Central memory CD8-positive, alpha-beta T cell (primary cell): ENCODE measurements at places on chromosomes 6 and 20.
A peak's percentile ranks its signal among the peaks of the same experiment; 100 is the strongest.

DNA sequence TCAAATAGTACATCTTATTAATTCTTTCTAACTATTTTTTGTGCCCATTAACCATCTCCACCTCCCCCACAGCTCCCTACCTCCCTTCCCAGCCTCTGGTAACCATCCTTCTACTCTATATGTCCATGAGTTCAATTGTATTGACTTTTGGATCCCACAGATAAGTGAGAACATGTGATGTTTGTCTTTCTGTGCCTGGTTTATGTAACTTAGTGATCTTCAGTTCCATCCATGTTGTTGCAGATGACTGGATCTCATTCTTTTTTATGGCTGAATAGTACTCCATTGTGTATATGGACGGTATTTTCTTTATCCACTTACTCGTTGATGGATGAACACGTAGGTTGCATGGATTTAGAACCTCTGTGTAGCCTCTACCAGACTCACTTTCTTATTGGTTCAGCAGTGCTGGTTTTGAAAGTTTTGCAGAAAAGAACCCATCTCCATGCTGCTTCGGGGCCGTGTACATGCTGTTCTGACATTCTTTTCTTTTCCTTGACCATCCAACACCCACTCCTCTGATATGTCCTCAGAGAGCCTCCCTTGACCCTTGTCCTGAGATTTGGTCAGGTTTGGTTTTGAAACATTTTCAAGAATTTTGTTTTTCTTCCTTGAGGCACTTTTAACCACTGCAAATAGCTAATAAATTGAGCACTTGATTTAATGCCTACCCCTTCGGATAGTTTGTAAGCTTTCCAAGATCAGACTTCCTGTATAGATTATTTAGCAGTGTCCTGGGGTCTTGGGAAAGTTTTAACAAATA, 231.2 kb upstream of the ZFP64 start:
- no peak for DNase-seq

DNA sequence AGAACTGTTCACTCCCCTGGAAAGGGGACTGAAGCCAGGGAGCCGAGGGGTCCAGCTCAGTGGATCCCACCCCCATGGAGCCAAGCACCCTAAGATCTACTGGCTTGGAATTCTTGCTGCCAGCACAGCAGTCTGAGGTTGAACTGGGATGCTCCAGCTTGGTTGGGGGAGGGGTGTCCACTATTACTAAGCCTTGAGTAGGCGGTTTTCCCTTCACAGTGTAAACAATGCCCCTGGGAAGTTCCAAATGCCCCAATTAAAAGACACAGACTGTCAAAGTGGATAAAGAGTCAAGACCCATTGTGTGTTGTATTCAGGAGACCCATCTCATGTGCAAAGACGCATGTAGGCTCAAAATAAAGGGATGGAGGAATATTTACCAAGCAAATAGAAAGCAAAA, 150.2 kb downstream of the LPA start:
- no peak for DNase-seq

GRCh38 chr6:96197241-96197640, 181.5 kb downstream of the FUT9 start:
- no peak for DNase-seq

- no peak for DNase-seq
Measured at GRCh38 chr20:12061466-12061865, 143.8 kb downstream of the BTBD3 start.

DNA sequence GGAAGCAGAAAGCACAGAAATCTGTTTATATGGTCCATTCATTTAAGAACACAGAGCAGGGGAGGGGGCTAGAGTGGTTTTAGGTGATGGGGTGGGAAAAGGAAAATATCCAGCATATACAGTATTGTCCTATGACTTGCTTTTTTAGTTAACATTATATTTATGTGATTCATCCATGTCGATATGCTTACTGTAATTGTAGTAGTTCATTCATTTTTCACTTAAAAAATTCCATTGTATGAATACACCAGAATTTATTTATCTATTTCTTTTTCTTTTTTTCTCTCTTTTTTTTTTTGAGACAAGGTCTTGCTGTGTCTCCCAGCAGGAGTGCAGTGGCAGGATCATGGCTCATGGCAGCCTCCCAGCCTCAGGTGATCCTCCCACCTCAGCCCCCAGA, 9.6 kb upstream of the PRIM2 start:
- no peak for DNase-seq

GRCh38 chr6:12472601-12473038, 182.5 kb downstream of the EDN1 start:
- DNase-seq = no peak

DNA sequence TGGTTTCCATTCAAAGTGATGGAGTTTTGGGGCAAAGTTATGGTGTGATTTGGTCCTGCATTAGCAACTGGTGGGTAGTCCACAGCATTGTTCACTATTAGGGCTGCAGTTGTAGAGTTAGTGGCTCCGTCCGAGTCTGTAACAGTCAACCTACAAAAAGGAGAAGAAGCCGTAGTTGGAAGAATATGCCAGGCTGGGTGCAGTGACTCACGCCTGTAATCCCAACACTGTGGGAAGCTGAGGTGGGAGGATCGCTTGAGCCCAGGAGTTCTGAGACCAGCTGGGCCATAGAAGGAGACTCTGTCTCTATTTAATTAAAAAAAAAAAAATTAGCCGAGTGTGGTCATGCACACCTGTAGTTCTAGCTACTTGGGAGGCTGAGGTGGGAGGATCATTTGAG, 69.5 kb downstream of the KIAA0319 start:
- DNase-seq = no peak

DNA sequence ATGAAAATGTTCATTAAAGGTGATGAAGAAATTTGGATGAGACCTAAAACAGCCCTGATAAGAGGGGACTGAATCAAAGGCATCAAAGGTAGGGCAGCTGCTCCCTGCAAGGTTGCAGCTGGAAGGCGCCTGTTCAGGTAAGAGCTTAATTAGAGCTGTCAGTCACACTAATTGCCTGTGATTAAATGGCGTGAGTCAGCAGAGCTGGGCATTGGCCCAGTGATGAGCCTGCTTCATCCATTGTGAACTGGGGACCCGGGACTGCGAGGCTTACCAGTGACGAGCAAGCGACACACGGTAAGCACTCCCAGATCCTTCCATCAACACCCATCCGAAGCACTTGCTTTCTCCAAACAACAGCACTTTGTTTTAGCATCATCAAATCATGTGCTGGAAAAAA, 621.5 kb upstream of the CDH4 start:
- DNase-seq = no peak

DNA sequence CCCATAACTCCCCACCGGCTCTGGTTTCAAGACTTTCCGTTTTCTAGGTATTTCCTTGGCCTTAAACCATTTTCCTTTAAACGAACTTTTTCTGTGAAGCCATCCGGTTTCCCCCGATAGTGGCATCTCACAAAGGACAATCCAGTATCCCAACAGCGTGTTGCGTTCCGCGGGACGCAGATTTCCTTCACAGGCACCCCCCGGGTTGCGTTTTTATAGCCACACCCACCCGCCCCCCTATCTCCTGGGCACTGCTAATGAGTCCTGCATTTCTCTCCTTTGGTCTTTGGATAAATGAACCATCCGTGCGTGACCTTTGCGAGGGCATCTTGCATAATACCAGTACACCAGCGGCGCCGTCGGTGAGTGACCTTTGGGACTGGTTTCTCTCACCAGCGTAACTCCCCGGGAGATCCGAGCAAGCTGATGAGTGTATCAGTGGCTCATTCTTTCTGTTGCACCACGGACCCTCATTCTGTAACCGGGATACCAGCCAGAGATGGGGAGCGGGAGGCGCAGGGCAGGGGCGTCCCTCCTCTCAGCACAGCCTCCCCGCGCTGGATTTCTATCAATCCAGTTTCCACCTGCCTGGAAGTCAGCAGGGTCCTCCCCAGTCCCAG, 586 bp upstream of the NQO2 start:
- DNase-seq = no peak

DNA sequence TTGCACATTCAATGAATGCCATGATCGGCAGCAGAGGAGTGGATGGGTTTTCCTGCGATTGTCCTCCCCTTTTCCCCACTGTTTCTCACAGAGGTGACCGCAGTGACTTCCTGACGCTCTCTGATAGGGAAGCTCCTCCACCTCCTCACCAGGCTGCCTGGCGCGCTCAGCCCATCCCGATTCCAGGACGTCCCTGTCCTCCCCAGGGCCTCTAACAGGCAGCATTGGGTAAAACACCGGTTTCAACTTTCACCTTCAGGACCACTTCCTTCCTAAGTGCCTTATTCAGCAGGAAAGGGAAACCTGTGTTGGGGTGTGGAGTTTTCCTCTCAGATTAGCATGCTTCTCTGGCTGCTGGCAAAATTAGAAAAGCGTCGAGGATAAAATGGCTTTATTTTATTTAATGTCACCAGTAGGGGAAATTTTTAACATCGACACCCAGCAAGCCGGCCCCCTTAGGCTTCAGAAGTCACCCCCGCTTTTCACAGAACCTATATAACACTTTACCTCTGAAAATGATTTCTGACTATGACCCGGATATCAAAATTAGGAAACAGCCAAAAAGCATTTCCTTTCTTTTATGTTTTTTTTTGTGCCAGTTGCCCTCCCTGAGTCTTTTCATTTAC, 570.4 kb upstream of the GJE1 start:
- DNase-seq = no peak

DNA sequence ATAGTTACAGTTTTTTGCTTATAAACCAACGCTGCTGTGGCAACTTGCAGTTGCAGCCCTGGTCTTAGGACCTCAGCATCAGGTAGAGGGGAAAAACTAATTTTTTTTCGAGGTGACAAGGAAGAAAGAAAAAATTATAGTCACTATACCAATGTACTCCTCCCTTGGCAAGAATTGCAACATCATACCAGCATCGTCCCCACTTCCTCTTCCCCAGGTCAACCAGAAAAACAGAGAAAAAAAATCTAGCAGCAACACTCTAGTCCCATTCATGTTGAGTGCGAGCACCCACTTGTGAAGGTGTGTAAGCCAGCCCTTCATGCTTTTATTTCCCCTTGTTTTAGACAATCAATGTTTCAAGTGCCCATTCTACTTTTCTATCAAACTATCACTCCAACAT, 13.1 kb upstream of the DCBLD1 start:
- DNase-seq = no peak

GRCh38 chr20:33995053-33995831, 1.5 kb downstream of the RALY start:
- DNase-seq = no peak

GRCh38 chr20:16048876-16049275, 524.4 kb downstream of the KIF16B start:
- no peak for DNase-seq

DNA sequence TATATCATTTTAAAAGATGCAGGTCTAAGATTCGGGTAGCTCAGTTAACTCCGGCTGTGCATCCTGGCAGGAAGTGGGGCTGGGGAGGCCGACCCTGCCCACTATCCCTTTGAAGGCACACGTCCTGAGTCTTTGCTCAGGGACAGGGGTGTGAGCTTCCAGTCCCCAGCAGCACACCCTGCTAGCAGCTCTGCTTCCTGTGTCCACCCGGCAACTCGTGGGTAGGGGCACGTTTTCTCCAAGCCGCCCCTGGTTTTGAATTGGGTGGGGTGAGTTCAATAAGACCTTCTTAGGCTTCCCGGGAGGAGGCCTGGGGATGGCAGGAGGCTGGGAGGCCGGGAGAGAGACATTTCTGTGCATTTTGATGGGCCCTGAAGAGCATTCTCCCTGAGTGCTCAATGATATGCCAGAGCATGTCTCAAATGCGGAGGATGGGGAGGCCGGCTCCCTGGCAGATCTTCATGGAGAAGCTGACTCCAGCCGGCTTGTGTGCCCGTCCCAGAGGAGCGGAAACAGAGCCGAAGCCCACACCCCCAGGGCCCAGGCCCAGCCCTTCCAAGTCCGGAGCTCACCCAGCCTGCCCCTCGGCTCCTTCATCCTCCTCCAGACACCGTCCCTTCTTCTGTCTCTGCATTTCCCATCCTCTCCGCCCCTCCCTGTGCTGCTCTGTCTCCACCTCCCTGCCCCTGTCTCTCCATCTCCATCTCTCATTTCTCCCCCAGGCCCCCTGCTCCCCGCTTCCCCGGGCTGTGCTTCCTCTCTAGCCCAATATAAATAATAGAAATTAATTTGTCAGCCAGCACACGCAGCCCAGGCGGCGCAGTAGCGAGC, 36.3 kb upstream of the ZFAND3 start:
- no peak for DNase-seq

- DNase-seq = no peak
Measured at GRCh38 chr6:7171119-7171518, 63.4 kb downstream of the RREB1 start.

DNA sequence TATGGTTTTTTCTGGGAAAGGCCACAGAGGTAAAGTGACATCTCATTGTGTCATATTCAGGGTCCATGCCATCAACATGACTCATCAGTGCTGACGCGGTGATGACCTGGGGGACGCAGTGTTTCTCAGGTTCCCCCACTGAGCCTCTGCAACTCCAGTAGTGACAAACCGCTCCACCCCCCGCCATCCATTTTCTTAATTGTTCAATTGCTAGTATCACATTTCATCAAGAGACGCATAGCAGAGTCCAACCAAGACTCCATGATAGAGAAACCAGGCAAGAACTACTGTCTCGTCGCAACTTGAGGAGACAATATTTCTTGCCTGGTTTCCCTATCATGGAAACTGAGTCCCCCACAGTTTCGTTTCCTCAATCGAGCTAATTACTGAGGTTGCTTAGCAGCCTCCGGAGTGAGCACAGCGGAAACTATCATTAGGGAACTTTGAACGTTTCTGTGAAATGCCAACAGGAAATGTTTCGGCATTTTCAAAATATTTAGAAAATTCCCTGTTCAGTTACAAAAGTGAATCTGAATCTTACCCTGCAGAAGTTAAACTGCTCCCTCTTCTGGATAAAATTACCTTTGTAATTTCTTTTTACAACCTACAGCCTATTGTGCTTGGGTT, 12.2 kb upstream of the SERPINB1 start:
- DNase-seq = peak; percentile 71

GRCh38 chr6:33212857-33213165, 4.5 kb downstream of the RING1 start:
- no peak for DNase-seq

GRCh38 chr20:59643615-59644061, 39.3 kb downstream of the PHACTR3 start:
- DNase-seq = no peak

- DNase-seq = no peak
Measured at GRCh38 chr6:7999201-7999600, 65.0 kb downstream of the BLOC1S5 start.

- DNase-seq = no peak
Measured at GRCh38 chr20:62987114-62987513, 19.6 kb downstream of the BHLHE23 start.

DNA sequence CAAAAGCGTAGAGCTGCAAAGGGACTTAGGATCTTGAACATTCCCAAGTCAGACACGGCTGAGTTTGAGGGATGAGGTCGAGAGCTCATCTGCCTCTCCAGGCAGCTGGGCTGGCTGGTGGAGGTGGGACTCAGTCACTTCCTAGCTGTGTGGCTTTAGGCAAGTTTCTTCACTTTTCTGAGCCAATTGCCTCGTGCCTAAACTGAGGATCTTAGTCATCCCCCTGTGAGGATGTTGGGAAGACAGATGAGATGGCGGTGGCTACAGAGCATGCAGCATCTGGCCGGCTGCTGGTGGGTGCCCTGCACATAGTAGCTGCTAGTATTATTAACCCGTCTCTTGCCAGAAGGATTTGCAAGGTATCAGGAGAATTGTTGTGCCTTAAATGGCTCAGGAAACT, 27.5 kb downstream of the TFAP2C start:
- no peak for DNase-seq
